GM18507 (cell line): ENCODE measurements at places on chromosomes 3 and 15.

- DNase-seq, result no peak
Observed at GRCh38 chr15:36666228-36666905, 86.9 kb downstream of the CDIN1 start.

GRCh38 chr3:158882445-158882844 is 80.6 kb downstream of the MFSD1 start:
- DNase-seq, result no peak

DNA sequence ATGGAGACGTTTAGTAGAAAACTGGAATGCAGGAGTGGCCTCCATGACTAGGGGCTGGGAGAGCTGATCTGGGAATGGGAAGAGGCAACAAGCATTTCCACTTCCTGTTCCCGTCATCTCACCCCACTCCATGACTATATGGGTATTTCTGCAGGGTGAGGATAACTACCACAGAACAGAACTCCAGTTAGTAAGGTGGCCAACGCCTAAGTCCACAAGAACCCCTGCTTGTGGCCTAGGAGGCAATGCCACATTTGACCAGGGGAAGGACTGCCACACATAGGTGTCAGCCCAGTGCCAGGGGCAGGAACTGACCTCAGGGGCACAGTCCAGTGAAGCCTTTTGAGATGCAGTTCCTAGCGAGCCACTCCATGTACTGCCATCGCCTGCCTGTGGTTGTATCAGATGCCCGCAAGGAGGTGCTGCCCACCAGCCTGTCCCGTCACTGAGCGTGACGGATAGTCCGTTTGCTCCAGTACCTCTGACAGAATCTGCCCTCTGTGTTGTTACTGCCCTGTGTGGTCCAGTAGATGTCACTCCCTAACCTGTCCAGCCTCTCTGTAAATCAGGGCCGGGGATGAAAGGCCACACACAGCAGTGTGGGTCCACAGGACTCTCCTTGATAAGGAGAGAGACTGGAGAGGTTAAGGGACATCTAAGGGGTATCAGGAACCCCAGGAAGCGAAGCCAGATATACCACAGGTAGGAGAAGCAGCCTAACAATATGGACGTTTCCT is 3.5 kb upstream of the MTFMT start:
- no peak for DNase-seq

GRCh38 chr15:48427479-48427878 is 96.2 kb downstream of the DUT start:
- DNase-seq, result no peak

DNA sequence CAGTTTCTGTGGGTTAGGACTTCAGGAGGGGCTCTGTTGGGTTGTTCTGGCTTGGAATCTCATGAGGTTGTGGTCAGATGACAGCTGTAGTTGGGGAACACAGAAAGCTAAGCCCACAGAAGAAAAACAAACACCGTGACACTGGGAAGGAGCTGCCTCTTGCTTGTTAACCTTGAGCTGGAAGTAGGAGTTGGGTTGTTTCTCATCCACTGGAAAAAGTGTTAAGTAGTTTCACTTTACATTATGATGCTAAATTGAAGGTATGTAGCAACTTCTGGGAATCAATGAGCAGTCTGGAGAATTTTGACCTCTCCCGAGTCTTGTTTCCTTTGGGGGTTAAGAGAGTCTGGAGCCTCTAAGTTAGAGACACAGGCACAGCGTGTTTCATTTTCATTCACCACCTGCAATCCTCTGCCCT is 20.4 kb downstream of the HACD3 start:
- DNase-seq, result no peak

DNA sequence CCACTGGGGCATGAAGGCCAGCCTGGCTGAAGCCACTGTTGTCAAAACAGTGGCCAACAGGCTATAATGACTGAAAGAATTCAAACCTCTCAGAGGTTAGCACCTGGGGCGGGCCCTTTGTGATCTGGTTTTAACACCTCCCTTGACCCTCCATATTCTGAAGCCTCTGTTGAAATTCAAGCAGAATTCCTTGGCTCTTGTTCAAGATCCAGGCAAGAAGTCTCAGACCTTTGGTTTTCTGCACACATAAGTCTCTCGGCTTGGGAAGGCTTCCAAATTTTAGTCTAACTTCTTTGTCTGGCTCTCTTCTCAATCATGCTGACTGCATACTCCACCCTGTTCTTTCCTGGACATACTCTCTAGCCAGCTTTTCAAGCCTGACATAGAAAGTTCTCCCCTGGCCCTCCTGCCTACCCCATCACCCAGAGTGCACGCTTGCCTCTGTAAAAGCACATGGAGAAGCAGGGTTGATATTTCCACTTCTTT is 144.5 kb downstream of the PDZRN3 start:
- DNase-seq, result no peak

DNA sequence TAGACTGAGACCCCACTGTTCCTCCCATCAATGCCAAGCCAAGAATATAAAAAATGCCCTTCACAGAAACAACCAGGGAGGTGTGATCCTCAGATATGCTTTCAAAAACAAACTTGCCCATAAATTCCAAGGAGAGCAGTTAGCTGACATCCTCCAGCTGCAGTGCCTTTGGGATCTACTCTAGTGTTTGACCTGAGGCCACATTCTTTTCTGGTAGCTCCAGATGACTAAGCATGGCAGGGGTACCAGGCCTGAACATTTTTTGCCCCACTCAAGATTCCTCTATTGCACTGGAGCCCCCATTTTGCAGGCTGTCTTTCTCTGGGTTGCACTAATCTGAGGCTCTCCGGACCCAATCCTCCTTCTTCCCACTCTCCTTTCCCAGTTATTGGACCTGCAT is 27.9 kb upstream of the ACP3 start:
- no peak for DNase-seq

DNA sequence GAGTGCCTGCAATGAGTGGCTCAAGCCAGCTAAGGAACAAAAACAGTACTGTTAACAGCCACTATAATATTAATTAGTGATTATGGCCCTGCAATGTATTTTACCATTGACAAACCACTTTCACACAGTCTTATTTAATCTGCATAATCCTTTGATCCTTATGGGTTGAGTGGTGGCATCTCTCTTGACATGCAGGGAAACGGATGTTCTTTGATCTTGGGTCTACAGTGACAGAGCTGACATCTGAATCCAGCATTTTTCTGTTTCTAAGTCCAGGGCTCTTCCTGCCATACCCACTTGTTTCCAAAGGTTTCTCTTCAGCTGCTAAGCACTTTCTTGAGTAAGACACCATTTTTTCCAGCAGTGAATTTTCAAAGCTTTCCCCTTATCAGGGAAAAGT is 277.7 kb upstream of the ROPN1 start:
- no peak for DNase-seq

DNA sequence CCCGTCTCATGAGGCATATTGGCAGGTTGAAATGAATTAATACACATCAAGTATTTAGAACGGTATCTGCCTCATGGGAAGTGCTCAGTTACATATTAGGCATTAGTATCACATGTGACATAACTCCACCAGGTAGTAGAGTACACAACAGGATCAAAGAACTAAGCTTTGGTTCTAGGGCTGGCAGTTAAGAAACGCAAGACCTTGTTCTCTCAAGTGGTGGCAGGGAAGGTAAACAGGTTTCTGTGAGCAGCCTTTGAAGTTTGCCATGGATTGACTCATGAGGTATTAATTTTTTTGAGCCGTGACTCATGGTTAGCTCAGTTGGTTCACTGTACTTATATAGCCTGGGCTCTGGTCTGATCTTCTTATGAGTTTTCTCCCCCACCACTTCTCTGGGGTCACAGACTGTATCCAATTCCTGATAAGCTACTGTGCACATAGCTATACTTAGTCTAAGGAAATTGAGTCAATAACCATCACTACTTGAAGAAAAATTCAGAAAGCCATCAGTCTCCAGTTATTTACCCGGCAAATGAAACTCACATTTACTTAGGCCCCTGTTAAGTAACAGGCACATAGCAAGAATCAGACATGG is 155.6 kb upstream of the STT3B start:
- DNase-seq, result no peak

DNA sequence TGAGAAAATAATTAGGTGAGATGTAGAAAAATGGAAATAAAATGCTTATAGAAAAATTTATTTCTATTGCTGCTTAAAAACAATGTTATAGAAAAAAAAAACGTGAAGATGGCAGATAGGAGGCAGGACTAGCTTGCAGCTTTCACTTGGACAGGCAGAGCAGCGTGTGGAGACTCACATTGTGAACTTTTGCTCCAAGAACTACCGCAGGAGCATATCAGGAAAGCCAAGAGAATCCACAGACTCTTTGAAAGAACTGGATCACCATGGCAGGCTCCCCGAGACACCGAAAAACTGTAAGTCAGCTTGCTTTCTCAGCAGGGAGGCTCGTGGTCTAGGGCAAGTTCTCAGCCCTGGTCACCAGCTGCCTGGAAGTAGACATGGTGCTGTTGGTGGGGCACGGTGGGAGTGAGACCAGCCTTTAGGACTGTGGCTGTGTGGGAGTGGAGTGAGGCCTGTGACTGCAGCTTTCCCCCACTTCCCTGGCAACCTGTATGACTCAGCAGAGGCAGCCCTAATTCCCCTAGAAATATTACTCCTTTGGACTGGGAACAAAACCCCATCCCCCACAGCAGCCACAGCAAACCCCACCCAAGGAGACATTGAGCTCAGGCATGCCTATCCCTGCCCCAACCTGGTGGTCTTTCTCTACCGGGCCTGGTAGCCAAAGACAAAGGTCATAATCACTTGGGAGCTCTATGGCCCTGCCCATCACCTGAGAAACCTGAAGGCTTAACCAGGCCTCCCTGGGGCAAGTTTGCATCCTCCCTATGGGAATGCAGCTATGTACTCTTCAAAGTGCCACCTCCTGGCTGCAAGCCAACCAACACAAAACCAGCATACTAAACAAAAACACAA is 22.8 kb downstream of the STRIT1 start:
- DNase-seq, result no peak

DNA sequence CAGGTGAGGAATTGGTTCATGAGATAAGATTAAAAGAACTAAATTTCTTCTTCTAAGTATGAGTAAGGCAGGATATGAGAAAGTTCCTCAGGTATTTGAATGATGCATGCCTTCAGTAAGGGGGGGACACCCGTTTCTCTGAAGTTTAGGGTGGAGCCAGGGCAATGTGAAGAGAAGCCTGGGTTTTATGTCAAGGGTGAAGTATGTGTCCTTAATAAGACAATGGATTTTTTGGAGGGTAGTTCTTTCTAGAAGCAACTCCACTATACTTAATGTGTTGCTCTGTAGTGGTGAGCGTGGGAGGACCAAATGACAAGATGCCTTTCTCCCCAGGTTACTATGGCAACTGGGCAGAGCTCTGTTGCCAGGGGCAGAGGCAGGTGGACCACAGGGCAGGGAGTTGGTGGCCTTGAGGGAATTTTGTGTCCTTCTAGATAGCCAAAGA is 44.0 kb downstream of the PHLDB2 start:
- DNase-seq, result no peak

DNA sequence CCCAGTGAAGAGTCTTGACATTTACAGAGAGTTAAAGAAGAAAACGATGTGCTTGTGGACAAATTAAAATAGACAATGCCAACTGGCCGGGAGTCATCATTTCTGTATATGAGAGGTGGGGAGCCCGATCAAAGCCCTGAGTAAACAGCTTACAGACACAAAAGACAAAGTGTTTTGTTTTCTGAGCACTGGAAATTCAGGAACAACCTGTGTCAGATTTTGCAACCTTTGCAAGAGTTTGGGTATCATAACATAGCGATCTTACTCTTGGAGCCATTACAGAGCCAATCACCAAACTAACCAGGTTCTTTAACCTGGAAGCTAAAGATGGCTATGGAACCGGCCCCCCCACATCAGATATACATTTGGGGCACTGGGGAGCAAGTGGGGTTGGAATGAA is 101.9 kb upstream of the LRIG1 start:
- DNase-seq, result no peak

GRCh38 chr3:61387817-61388216 is 136.6 kb upstream of the FHIT start:
- no peak for DNase-seq

GRCh38 chr3:101635345-101635744 is 41.6 kb downstream of the ZBTB11 start:
- no peak for DNase-seq

GRCh38 chr3:4503050-4503449 is 9.9 kb downstream of the ITPR1 start:
- peak; percentile 26 for DNase-seq

DNA sequence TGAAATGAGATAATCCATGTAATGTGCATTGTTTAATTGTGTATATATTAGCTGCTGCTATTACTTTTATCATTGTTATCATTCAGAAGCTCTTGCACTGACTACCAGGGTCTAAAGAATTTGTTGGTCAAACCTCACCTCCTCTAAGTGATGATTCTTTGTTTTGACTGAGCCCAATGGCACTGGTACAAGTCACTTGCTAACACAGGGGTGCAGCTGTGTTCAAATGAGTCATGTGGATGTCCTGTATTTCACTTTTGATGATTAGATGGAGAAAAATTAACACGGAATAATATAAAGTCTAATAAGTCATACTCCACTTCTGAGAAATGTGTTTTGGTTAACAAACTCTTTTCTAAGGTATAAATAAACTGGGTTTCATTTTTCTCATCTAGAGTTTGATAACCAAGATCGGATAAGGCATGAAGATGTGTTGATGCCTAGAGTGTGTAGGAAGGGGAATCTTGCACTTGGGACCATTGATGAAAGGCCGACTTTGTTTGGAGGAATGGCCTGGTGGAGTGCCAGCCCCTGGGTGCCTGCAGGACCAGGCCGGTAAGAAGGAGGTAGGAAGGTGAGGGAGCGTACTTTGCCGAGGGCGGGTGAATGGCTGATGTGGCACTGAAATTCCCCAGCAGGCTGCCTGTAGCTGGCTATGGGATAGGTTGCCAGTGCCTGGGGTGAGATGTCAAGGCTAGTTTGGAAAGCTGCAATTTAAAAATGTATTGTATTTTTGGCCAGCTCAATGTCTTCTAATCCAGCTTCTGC is 244.7 kb upstream of the ZPLD1 start:
- no peak for DNase-seq

GRCh38 chr3:39453134-39453533 is 14.3 kb upstream of the MOBP start:
- DNase-seq, result no peak

- DNase-seq, result no peak
Observed at GRCh38 chr3:189800436-189800835, 169.2 kb downstream of the TP63 start.

GRCh38 chr15:79501086-79501485 is 69.0 kb downstream of the MINAR1 start:
- DNase-seq, result no peak

GRCh38 chr3:164387236-164387635 is 691.1 kb downstream of the SI start:
- no peak for DNase-seq

DNA sequence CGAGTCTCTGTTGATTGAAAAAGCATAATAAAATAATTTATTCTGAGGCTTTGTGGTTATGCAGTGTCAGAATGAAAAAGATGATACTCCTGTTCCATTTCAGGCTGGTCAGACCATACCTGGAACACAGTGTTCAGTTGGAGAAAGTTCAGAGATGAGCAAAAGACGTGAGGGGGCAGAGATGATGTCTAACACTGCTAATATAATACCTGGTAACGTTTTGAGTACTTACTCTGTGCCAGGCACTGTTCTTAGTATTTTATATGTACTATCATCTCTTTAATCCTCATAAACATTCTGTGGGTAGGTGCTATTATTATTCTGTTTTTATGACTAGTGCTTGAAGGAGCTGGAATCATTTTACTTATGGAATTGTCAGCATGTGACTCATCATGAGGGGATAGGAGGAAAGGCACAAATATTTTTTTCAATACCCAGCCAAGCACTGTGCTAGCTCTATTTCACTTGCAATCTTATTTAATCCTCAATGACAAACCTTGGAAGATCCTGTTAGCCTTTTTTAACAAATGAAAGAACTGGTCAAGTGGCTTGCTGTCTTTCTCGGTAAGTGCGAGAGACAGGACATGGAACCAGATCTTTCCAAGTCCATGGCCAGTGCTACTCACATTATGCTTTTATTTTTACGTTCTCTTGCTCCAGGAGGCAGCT is 31.8 kb downstream of the IQGAP1 start:
- DNase-seq, result no peak

- DNase-seq, result no peak
Observed at GRCh38 chr3:160098261-160098908, 109.8 kb downstream of the IL12A start.
